ENCODE measurements at places on chromosomes 2 and 18.

GRCh38 chr2:85878719-85879370, 9.9 kb downstream of the ST3GAL5 start:
- DNase-seq: no peak

GRCh38 chr2:20585710-20586594, 64.9 kb downstream of the HS1BP3 start:
- DNase-seq: no peak

GRCh38 chr2:37797081-37797480, 125.6 kb upstream of the CDC42EP3 start:
- DNase-seq: no peak

DNA sequence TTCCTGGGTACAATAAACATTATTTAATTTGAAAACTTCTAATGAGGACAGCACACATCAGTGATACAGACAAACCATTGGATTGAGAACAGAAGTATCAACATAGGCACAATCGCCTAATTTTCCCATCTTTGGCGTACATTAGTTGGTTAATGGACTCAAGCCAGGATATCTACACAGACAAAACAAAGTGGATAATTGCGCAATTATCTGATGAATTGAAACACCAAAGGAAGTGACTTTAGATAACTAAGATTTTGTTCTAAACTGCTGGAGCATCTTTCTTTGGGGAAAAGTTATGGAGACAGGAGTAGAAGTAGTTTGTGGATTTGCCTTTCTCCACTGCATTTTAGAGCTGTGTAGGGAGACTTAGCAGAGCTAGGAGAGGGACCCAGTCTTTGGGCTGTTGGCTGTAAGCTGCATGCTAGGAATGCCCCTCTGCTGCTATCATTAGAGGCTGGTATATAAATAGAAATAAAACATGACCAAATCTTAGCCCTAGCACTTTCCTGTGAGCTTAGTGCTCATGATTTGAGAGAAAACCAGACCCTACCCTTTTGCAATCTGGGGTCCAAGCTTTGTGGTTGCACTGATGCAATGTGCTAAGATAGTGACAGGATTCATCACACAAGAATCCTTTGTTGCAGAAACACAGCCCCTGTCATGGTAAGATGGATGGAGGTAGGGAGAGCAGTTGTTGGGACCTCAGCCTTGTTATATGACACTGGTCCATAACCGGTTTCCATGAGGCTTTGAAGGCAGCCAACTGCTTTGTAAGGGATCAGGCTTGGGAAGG, 264.5 kb upstream of the PIK3C3 start:
- no peak for DNase-seq

DNA sequence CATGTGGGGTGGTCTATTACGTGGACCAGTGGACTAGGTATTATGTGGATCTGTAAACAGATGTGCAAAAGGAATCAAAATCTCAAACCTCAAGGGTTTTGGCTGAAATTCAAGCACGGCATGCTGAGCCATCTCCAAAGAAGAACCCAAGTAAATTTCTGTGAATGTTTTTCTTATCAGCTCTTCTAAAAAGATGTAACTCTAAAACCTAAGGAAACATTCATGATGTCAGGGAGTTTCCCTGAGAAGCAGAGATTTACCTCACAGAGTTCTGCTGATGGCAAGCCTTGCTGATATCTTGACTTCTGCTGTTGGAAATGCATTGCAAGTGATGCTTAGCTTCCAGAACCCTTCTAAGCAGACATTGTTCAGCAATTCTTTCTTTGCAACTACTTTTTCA, 21.6 kb downstream of the DSG4 start:
- no peak for DNase-seq

DNA sequence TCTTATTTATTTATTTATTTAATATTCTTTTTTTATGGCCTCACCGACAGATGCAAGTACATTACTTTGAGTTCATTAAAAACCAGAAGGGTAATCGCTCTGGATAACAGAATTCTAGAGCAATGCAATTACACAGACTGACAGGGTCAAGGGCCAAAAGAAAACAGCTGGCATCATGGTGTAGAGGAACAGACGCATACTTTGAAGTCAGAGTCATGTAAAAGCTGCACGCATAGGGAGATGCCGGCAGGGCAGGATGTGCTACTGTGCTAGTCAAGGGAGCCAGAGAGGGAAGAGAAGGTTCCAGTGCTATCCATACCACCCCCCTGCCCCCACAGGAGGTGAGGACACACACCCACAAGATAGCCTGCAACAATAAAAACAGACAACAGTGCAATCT, 115.2 kb upstream of the TFCP2L1 start:
- DNase-seq: no peak

- no peak for DNase-seq
These were observed 272.3 kb upstream of the COL3A1 start for GRCh38 chr2:188701836-188702235.
